NCI-H2029 (cell line): ENCODE measurements at places on chromosomes 7 and 10.
A peak's percentile ranks its signal among the peaks of the same experiment; 100 is the strongest.

- no peak for DNase-seq
These were observed 106.3 kb downstream of the GRK5 start for GRCh38 chr10:119313644-119314043.

DNA sequence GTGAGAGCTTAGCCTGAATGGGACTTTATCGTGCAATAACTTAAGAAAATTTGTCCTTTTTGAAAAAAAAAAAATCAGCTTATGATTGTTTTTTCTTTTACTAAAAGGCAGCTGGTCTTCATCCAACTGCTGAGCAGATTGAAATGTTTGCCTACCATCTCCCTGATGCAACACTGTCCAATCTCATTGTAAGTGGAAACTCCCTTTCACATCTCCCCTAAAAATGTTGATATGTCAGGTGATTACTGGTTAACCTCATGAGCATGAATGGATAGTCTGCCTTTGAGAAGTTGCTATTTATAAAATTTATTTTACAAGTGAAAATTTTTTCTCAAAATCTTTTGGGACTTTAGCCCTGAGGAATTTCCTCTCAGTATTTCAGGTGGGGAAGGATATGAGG is 17.8 kb upstream of the HKDC1 start:
- no peak for DNase-seq

- no peak for DNase-seq
These were observed 540.3 kb upstream of the IGFBP3 start for GRCh38 chr7:46461334-46461777.

GRCh38 chr10:86261941-86262687 is 104.5 kb downstream of the GRID1 start:
- DNase-seq: peak; percentile 31

- DNase-seq: no peak
These were observed 27.5 kb upstream of the NAMPT start for GRCh38 chr7:106312099-106312871.

GRCh38 chr7:31327071-31327470 is 13.5 kb downstream of the NEUROD6 start:
- DNase-seq: no peak

DNA sequence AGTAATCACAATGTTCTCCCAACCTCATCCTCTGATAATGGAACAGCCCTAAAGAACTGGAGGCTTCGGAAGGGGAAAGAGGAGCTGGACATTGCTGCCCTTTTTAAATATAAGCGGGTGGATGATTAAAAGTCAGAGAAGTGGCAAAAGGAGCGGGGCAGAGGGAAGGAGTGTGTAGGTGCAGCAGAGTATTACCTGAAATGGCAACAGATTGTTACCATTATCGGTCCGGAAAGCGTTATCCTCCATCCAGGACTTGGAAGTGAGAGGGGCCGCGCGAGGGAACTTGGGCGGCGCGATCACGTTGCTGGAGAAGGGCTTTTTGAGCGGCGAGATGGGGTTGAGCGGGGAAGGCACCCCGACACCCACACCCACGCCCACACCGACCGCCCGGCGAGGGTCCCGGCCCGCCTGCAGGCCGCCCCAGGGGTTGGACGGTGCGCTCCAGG is 51.7 kb downstream of the CPEB3 start:
- DNase-seq: no peak

DNA sequence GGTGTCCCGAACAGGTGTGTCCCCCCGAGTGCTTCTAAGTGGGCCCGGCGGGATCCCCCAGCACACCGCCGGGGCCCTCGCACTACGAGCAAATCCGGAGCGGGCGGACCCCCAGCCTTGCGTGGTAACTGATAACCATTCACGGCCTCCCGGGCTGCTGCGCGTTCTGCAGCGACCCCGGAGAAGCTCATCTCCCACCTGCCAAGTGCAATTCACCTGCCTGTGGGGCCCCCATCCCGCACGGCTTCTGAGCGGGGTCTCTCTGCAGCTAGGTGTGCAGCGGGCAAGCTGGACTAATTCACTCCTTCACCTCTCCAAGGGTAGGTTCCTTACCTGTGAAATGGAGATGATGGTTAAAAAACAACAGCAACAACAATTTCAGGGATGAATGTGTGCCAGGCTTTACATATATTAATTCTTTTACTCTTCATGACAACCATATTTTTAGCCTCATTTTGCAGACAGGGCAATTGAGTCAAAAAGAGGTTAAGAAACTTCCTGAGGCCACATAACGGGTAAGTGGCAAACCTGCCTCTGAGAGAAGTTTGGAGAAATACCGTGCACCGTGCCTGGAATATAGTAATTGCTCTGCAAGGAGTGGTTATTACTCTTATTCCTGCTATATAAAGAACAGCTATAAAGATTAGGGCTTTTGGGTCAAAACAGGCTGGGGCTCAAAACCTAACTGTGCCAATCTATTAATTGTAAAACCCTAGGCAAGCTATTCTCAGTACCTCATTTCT is 652 bp upstream of the PODXL start:
- DNase-seq: no peak

DNA sequence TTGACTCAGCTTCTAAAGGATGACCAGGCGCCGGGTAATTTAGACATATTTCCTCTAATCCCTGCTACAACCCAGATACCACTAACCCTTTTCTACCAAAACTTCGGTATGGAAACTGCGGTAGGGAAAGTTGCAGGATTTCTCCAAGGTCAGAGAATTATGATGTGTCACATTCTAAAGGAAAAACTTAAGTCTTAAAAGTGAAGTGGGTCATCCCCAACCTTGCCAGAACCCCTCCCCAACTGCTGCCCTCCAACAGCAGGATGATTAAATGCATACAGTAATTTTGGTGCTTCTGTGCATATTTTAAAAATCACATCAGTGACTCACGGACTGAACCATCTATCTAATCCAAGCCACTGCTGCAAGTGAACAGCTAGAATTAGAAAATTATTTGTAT is 52.7 kb downstream of the GRB10 start:
- DNase-seq: no peak

- DNase-seq: no peak
These were observed 70.1 kb upstream of the EEPD1 start for GRCh38 chr7:36082910-36083309.

GRCh38 chr7:154633641-154634040 is 369.3 kb downstream of the PAXIP1 start:
- no peak for DNase-seq

DNA sequence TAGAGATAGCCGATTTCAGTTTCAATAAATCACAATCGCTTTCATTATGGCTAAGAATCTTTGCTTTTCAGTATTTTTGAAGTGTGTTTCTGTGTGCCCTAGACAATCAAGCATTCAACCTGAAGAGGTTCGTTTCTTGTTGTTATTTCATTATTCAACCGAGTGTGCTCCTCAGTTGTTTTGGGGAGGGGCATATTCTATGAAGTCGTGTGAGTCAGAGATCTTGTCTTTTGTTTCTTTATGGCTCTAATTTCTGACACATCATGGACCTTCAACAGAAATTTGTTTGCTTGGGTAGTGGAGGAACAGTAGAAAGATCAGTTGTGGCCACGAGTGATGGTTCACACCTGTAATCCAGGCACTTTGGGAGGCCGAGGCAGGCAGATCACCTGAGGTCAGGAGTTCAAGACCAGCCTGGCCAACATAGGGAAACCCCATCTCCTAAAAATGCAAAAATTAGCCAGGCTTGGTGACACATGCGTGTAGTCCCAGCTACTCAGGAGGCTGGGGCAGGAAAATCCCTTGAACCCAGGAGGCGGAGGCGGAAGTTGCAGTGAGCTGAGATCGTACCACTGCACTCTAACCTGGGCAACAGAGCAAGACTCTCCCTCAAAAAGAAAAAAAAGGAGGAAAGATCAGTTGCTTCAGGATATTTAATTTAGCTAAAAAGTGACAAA is 38.3 kb downstream of the C1QL3 start:
- DNase-seq: no peak

- DNase-seq: no peak
These were observed 61.4 kb downstream of the SHOC2 start for GRCh38 chr10:110980807-110981206.

DNA sequence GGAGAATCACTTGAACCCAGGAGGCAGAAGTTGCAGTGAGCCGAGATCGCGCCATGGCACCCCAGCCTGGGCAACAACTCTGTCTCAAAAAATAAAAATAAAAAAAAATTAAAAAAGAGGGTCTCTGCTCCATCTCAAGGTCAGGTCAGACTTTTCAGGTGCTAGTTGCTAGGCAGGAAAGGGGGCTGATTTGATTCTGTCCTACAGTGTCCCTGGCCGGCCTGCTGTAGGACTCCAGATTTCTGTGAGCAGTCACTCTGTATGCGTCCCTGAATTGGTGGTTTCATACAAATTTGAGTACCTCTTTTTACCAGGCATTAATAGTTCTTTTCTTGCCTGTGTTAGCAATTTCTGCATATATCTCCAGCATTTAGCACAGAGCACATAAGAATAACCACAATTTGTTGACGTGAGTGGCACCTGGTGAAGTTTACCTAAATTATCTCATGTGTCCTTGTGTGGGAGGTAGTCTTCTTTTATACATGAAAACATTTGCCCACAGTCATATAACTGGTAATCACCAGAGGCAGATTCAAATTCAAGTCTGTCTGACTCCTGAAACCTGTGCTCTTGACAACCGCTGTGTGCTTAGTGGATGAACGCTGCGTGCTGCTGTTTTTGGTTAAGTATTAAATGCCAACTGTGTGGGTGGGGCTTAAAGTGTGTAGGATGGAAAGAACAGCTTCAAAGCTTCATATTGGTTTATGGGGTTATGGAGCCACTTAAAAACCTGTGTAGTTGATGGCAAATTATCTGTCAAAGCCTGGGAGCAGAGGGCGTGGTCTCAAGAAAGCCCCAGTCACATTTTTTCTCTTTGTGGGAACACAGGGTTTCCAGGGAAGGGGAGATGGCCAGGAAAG is 3.2 kb upstream of the ZNF775 start:
- no peak for DNase-seq

- no peak for DNase-seq
These were observed 16.2 kb upstream of the FAM204A start for GRCh38 chr10:118358327-118358726.

DNA sequence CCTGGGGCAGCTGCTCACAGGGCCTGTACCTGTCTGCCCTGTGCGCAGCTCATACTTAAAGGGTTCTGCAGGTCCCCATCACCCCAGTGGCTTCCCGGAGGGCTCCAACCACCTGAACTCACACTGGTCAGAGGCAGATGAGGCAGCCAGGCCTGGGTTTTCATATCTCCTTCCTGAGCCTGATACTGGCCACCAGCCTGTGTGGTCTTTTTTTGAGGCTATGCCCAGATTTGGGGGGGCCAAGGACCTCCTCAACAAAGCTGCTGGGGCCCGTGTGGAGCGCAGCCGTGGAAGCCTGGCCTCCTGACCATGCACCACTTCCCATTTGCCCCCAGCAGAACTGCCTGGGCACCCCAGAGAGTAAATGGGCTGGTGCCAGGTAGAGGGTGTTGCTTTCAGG is 25.7 kb downstream of the PNLIPRP2 start:
- no peak for DNase-seq

GRCh38 chr10:58647376-58648112 is 134.9 kb downstream of the BICC1 start:
- no peak for DNase-seq

DNA sequence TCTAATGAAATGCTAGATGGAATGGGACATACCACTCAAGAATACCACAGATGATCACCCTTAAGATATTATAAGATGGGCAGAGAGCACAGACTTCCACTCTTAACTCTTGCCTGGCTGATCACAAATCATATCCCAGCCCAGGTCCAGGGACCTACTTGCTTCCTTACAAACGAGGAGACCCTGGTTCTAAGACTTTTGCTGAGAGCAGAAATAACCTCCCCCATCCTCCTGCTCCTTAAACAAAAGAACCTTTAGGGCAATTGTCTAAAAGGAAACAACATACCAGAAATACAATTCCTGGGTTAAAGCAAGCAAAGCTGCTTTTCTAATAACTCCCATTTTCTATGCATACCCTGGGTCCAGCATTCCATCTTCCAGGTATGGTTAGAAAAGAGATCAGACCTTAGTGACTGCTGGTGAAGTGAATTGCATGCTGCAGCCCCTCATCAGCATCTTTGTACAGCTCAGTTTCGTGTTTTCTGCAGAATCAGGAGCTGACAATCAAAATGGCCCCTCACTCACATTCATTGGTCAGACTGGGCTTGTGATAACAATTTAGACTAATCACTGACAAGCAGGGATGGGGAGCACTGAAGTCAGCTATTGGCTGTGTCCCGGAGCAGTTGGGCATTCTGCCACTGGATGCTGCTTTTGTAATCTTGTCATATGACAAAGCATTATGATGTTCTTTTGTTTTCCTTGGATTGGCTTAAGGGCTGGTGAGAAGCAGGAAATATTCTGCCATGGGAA is 14.6 kb downstream of the IFIT3 start:
- DNase-seq: no peak

- DNase-seq: no peak
These were observed 55.1 kb downstream of the MGMT start for GRCh38 chr10:129522041-129522585.

GRCh38 chr7:51034521-51035264 is 252.0 kb upstream of the GRB10 start:
- no peak for DNase-seq

GRCh38 chr10:18449611-18450026 is 201.8 kb downstream of the NSUN6 start:
- DNase-seq: no peak

DNA sequence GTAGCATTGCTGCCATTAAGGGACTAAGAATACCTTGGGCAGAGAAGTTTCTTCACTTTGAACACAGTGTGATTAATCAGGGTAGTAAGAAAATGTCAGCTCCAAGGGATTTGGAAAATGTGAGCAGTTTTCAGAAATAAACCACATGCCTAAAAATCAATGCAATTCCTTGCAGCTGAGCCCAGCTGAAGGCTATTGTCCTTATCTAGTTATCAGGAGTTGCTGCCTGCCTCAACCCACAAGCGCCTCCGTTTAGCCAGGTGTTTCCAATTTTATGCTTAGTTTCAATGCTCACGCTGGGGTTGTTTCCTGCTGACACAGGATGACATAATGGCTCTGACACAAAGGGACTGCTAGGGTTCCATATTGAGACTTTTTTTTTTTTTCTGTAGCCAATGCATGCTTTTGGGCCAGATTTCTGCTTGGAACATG is 132.3 kb upstream of the ANK3 start:
- DNase-seq: peak; percentile 2

DNA sequence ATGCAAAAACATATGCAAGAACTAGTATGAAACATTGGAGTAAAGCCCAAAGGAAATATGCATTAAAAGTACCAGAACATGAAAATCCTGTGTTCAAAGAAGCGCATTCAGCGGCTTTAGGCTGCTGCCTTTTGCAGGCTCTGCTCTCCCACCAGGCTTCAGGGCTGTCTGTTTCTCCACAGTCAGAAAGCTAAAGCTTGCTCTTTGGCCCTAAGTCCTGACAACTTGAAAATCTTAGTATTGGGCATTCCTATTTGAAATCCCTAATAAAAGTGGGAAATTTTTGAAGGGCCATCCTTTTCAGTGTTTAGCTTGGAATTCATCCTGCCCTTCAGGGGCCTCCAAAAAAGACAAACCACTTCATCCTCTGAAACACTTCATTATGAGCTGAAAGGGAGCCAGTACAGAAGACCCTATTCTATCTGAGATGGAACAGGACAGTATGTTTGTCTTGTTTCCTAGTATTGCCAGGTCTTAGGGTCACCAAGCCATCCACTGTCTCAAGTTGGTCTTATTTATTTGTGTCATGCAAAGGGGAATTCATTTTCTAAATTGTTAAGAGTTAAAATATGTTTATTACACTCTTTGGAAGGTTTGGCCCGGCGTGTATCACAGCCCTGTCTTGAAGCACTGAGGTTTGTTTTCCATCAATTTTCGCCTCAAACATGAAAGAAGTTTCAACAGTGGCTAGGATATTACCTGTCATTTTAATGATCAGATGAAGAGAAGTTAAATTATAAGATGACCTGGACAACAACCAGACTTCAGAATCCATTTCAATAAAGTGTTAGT is 326.3 kb upstream of the BMPER start:
- no peak for DNase-seq
